Glomerular endothelial cell (primary cell): ENCODE measurements at places on chromosomes 6 and 20.

DNA sequence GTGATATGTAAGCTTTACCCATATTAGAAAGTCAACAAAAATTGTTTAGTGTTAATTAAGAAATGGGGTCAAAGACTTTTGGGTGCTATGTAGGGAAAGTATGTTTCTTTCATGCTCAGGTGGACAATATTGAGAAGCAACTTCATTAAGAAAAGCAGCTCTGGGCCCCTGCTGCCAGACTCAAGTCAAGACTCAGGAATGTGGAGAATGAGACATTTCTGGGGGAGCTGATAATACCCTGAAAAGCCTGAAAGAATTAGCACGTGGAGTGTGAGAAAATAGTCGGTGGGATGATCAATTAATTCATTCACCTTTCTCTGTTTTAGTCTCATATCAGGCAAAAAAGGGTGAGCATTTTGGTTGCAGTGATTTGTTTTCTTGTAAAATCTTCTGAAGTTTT lies 175.1 kb upstream of the IMPG1 start:
- DNase-seq, result no peak

- DNase-seq, result no peak
Measured at GRCh38 chr6:24274441-24275083, 83.3 kb downstream of the DCDC2 start.

GRCh38 chr6:148747471-148748165 lies 788 bp downstream of the UST start:
- DNase-seq, result no peak

DNA sequence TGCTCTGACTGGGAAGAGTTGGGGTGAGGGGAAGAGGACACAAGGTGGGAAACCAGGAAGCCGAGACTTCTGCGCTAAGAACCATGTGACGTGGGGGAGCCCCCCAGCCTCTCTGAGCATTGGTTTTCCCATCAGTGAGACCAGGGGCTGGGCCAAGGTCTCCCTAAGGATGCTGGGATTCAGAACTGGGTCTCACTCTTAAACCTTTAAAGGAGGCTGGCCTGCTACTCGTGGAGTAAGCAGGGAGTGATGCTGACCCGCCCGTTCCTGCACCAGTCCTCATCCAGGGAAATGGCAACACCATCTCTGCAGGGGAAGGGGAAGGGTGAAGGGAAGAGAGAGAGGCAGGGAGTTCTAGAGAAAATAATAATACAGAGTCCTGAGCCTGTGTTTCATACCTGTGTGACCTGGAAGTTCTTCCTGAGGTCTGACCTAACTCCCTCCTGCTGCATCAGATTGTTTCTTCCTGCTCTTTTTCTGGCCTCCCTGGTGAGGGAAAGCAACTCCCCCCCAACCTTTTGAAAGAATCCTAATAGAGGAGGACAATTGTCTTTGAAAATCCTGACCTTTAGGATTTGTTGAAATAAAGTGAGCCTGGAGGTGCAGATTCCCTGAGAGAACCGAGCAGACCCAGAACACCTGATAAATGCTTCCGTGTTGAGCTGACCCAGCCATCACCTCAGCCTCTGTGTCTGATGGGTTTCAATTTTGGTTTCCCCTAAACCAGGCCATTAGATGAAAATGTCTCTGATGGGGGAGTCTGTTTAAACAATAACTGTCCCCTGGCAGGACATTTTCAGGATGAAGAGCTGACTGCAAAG lies 3.0 kb upstream of the GRM4 start:
- no peak for DNase-seq

- no peak for DNase-seq
Measured at GRCh38 chr6:33008944-33009861, at the start of gene HLA-DOA. Gene HLA-DOA (minus strand): TSS chr6:33009591.
